Stimulated activated CD4-positive, alpha-beta T cell treated with anti-CD3 and anti-CD28 coated beads, TNF-alpha, amount 100 ng/mL, for 24 hours (primary cell): ENCODE measurements at places on chromosomes 2 and 18.

- no peak for DNase-seq
Measured at GRCh38 chr2:60796573-60797509, 40.8 kb downstream of the PAPOLG start.

- DNase-seq: no peak
Measured at GRCh38 chr2:109062145-109062858, 66.7 kb upstream of the SH3RF3 start.

DNA sequence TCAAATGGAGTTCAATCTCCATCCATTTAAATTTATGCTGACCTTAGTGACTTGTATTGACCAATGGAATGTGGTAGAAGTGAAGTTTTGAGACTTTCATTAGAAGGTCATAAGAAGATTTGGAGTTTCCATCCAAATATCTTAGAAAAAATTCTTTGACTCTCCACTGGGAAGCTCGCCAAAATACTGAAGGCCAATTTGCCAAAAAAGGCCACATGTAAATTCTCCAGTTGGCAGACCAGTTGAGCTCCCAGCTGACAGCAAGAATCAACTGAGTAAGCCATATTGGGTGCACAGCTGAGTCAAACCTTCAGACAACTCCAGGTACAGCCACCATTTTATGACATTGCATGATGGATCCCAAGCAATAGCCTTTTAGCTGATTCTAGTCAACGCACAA lies 228.3 kb upstream of the SETBP1 start:
- DNase-seq: no peak

DNA sequence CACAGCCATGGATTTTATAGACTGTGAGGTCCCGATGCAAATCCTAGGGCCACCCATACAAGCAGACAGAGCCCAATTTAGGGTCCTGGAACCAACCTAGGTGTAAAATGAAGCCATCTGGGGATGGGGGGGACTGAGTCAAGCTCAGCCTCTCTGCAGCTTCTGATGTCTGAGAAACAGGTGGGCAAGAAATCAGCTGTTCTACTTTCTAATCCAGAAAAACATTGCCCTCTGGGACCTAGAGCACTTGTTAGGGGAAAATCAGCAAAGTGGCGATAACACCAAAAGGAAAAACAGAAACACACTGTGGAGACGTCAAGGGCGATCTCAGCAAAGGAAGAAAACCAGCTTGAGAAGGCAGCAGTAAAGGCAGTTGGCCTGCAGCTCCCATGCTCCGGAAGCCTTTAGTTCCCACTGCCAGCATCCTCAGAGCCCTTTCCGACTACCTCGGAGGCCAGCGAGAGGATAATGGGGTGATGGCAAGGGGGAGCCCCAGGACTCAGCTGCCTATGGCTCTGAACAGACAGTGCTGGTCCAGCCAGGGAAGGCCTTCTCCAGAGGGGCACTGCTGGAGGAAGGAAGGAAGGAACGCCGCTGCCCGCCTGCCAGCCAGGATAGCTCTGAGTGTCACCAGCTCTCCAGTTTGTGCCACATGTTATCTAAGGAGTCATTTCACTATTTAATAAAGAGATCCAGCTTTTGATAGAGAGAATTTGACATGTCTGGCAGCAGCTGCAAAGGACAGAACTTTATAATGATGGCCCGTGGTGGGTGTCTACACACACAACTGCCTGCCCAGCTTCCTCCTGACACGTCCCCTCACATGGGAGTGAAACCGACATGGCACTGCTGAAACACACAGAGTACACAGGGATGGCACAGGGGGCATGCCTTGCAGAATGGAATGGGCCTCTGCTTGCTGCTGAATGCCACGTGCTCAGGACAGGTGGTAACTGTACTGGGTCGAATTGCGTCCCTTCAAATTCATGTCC lies 37.7 kb downstream of the HS1BP3 start:
- DNase-seq: no peak

GRCh38 chr2:9002637-9003365 lies 683 bp downstream of the MBOAT2 start:
- DNase-seq: no peak

DNA sequence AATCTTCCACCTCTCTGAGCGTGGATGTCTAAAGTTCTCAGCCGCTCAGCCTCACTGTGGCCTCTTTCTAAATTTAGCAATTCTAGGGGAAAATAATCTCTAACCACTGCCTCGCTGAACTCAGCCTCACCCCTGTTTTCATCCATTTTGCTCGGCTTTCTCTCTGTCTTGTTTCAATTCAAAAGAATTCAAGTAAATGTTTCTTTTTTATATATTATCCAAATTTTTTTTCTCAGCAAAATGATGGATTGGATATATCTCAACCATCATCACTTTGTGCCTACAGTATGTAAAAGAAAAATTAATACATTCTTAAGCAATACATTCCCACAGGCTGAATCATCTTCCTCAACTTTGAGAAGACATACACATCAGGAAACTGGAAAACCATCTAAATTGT lies 24.0 kb upstream of the GALNT5 start:
- DNase-seq: no peak

DNA sequence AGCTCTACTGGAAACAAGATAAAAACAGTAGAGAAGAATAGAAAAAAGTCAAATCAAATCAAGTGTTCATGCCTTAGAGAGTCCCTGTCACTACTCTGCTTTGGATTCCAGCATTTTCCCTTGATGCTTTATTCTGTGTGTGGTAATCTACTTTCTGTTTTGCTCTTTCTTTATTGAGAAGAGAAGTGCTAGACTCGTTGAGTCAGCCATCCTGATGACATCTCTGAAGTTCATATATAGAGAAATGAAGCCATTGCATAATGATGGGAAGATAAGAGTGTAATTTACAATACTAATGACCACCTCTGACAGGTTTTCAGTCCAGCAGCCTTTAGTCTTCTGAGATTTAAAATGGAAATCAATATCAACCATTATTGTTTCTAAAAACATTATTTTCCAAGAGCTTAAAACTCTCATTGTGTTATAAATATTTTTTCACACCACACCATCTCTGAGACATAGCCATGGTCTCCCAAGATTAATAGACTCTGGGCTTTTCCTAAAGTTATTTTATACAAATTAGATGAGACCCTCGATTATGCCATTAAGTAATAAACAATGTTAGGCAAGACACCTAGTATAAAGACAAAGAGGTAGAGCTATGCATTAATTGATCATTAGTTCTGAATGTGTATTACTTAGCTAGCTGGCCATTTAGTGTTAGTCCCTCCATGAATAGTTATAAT lies 679.0 kb upstream of the ACVR2A start:
- DNase-seq: no peak

DNA sequence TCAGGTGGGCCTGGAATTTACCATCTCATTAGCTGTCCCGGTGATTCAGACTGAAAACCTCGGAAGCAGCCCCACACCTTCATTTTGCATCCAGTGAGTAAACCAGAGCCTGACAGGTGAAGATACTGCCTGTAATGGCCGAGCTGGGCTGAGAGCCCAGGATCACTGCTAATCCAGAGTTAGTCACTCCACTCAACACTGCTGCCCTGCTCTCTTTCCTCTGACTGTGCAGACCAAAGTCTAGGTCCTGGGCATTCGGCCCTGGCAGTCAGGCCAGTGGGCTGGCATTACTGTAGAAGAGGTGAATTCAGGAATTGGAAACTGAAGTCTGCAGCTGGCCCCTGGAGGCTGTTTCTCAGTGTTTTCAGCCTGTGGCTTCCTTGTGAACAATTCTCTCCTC lies 44.3 kb downstream of the TMEM17 start:
- DNase-seq: no peak

DNA sequence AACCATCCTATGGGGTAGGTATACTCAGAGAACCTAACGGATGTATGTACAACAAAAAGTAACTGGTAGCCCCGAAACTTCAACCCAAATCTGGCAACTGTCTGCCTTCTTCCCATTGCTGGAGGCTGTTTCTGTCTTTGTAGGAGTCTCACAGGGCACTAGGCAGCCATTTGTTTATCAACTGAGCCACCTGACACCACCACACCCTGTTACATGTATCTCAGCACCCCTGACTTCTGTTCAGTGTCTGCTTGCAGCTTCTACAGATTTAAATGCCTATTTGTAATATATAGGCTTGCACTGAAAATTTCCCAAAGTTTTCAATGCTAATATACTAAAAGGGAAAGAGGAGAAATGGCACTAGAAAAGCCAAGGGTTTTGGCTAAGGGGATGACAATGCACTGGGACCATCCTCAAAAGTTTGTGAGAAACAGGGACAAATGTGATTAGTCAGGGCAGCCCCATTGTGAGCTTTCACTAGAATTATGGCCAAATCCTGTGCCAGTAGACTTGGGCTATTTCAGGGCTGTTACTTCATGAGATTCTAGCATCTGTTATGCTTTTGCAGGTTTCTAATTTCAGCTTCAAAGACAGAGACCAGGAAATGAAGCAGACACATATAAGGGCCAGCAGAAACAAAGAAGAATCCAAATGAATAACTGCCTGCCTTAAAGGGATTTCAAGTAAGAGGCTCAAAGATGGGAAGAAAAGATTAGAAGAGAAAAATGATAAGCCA lies 103.3 kb downstream of the MYO5B start:
- DNase-seq: no peak

DNA sequence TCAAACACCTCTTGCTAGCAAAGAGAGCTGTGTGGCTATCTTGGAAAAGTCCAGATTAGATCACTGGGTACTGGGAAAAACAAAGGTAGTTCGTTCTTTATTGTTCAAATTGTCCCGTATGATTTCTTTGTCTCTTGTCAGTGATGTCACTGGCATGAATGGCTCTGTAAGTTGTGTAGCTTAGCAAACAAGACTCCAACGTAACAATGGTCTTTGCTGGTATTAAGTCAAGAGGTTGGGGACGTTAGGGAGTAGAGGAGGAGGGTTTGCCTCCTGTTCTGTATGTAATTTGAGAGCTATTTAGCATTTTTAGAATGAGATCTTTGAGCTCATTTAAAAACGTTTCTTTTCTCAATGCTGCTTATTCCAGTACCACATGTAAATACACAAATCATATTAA lies 216.5 kb upstream of the SP5 start:
- DNase-seq: no peak

DNA sequence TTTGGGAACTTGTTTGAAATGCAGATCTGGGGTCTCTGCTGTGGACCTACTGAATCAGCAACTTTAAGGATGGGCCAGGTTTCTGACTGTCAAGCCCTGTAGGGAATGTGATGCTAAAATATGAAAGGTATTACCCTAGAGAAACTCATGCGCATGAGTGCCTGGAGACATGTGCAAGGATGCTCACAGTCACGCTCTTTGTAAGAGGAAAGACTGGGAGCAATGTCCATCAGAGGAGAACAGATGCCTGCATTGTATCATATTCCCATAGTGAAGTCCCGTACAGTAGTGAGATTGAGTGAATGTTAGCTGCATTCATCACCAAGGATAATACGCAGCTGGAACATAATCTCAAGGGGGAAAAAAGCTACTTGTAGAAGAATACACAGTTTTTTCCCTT lies 14.1 kb downstream of the ZNF407 start:
- no peak for DNase-seq

DNA sequence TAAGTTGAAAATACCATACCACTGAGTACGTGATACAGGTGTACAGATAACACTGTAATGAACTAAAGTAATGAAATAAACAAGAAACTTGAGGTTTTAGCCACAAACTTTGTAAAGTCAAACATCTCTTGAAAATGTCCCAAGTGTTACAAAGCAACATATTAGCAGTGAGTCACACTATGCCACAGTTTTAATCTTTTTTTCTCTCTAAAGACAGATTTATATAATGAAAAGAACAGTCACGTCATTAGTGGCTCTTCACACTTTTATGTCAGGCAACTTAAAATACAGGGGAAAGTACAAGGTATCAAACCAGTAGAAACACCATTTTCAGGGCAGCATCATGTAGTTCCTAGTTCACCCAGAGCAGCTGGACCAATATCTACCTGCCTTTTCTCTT lies 42.1 kb downstream of the RAPH1 start:
- no peak for DNase-seq

DNA sequence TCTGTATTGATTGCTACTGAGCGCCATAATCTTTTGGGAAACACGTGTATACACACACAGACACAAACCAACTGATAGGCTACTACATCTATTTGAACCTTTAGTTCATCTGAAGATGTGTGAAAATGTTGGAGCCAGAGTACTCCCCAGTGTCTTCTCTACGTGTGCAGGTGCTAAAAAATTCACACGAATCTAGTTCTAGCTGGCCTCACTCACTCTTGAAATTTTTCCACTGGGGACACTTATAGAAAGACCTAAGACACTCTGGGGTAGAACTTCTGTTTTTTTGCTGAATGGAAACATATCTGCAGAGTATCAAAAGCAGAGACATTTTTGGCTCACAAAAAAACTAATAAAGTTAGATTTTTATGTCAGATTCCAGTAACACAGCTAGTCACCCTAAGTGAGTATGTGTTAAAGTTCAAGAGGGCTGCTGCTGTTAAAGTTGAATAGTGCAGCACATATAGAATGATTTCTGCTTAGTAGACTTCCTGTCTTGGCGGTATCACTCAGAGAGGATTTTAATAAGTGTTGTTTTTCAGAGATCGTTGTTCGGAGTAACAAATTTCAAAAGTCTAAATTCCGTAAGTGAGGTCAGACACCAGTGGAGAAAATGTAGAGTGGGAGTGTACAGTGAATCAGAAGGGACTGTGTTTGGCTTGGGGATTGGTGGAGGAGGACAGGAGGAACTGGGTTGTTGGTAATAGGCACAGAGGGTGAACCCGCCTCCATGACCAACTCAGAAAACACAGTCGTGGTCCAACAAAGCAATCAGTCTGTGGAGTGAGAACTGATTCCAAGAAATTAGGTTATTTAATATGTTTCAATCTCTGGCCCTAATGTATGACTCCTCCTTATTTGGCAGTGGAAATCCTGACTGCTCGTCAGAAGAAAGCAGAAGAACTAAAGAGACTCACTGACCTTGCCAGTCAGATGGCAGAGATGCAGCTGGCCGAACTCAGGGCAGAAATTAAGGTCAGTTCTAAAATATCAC lies 43.1 kb downstream of the KCTD18 start:
- peak; percentile 22 for DNase-seq

DNA sequence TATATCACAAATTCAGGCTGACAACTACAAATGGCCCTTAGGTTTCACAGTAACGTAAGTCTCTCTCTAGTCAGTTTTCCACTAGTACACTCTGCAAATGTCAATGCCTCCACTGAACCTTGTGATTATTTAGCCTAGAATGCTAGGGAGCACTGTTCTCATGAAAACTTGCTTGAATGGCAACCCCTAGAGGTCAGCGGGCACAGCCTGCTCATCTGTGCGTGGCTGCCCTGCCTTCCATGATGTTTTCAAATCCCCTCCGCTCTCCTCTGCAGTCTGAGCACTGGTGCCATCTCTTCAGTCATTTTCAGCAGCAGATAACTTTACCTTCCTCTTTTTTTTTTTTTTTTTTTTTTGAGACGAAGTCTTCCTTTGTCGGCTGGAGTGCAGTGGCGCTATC lies 84.1 kb upstream of the GULP1 start:
- DNase-seq: no peak

DNA sequence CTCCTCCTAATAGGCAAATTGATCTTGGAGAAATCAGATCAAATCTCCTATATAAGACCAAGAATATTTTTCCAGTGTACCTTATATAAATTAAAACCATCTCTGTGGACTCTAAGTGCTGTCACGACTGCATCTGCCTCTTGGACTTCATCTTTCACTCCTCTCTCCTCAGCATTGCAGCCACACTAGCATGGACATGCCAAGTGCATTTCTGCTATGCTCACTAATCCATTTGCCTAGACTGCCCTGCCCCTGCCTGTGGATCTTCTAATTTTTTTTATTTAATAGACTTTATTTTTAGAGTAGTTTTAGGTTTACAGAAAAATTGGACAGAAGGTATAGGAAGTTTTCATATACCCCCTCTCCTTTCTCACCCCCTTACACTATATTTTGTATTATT lies 146.7 kb upstream of the VWC2L start:
- DNase-seq: no peak
